CD4-positive, alpha-beta T cell (primary cell): ENCODE measurements at places on chromosomes 13 and 19.

DNA sequence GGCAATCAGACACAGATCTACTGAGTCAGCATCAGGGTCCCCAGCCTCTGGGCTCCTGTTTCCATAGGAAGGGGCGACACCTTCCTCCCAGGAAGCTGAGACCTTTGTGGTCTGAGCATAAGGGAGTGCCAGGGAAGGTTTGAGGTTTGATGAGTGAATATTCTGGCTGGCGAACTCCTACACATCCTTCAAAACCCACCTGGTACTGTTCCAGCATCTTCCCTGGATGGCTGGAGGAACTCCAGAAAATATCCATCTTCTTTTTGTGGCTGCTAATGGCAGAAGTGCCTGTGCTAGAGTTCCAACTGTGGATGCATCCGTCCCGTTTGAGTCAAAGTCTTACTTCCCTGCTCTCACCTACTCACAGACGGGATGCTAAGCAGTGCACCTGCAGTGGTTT, 9.2 kb downstream of the INSL3 start:
- DNase-seq: no peak

DNA sequence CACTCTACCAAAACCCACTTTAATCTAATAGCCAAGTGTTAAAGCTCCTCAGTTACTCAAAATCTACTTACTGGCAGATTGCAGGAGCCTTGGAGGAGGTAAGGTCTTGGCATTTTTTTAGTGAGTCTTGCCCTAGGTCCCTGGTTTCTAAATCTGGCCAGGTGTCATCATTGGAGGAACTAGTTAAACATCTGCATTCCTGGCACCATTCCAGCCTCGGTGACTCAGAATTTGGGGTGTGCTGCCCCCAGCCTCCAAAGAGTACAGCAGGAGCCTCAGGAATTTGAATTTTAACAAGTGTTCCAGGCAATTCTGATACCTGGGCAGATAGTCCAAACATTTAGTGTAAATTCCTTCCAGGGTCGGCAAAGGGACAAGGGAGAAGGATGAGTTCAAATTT, 37.4 kb downstream of the KLF5 start:
- DNase-seq: no peak

DNA sequence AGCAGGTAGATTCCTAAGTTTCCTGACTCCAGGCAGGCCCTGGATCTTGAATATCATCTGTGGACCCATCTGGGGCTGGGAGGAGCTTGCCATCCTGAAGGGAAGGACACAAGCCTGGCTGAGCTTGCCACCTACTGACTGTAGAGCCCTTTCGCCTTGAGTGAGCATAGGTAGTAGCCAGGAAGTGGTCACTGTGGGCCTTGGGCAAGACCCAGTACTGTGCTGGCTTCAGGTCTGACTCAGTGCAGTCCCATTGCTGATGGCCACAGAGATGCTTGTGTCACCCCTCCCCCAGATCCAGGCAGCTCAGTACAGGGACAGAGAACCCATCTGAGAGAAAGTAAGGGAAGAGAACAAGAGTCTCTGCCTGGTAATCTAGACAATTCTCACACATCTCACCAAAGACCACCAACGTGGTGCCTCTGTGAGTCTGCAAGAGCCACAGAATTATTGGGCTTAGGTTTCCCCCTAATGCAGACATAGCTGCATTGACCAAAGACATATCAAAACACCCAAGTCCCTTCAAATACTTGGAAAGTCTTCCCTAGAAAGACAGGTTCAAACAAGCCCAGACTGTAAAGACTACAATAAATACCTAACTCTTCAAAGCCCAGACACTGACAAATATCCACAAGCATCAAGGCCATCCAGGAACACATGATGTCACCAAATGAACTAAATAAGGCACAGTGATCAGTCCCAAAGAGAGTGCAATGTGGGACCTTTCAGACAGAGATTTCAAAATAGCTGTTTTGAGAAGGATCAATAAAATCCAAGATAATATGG, 108.2 kb upstream of the WASF3 start:
- DNase-seq: no peak

DNA sequence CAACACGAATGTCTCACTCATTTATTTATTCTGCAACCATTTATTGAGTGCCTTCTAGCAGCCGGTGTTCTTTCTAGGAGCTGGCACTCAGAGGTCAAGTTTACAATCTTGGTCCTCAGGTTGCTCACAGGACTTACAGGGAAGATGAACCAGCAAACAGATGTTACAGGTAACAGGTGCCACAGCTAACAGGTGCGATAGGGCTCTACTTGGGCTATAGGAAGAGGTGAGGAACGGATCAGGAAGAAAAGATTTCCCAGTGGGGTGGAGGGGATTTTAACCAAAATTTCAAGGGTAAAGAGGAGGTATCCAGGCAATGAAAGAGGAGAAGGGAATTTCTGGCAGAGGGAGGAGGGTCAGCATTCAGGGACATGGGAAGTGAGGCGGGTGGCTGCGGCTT, 87.3 kb upstream of the FARP1 start:
- DNase-seq: no peak

DNA sequence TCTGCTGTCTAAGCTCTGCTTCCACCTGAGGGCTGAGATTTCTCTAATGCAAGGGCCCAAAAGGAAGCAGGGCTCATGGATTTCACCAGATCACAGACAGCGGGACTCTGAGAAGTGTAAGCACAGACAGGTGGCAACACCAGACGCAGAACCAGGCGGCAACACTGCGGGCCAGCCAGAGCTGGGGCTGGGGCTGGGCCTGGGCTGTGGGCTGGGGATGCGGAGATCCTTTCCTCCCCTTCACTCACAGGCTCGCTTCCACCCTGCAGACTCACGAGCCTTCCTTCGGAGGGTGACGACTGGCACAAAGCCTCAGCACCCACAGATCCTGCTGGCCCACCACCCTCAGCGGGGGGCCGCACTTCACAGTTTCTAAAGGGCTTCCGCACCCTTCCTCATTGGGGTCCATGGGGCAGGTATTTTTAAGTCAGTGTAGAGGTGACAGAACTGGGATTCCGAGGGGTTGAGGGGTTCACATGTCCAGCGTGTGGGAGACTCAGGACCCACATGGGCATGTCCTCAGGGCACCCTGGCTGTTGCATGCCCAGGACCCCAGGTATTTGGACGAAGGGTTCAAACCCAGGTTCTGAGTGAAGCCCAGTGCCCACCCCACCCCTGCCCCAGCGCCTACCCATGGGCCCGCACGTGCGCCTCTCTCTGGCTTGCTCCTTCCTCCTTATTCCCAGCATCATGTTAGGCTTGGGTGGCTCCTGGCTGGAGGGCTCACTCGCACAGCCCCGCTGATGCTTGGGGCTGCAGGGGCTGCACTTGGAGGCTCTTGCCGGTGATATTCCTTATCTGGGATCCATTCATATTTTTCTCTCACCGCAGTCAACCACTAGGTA, 137.3 kb upstream of the GPR12 start:
- DNase-seq: no peak
